ENCODE measurements at places on chromosomes 6 and 20.
A peak's percentile ranks its signal among the peaks of the same experiment; 100 is the strongest.

DNA sequence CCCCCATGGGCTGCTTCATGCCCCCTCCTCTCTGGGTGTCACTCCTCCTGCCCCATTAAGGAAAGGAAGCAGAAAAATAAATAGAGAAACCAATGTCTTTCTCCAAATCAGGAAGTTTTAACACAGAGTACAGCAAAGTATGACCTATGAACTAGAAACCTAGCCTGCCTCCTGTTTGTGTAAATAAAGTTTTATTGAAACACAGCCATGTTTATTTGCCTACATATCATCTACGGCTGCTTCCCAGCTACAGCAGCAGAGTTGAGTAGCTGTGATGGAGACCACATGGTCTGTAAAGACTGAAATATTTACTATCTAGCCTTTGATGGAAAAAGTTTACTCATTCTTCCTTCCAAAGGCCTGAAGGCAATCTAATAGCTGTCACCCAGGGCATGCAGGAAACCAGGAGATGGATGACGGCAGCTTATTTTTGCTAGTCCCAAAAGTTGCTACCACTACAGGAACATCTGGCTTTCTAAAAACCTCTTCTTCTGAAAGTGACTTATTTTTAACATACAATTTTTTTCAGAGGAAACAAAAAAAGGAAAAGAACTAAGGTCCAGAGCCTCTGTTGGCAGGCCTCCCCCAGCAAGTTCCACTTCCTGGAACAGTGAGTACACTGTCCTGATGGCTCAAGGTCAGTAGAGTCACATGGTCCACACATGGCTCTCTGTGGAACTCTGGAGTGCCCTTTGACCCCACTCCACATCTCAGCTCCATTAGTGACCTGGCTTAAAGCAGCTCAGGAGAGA, 287.8 kb downstream of the PTPRT start:
- no peak for DNase-seq

- DNase-seq: no peak
Measured at GRCh38 chr20:36519012-36519719, 22.2 kb upstream of the MYL9 start.

DNA sequence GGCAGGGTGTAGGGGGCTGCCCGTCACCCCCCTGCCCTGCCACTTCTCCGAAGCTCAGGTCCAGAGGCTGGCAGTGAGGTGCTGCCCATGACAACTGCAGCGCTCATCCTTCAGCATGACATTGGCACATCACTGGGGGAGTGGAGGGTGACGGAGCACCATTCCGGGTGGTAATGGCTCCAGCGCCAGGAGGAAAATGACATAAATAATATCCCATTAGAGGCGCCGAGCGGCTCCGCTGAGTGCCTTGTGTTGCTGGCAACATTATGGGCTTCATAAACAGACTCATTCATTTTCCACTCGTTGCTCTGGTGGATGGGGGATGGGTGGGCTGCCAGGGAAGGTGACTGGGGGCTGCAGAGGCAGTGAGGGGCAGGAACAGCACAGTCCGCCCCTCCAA, 56.9 kb upstream of the CTNNBL1 start:
- no peak for DNase-seq

GRCh38 chr6:163565140-163565539, 150.6 kb downstream of the QKI start:
- DNase-seq: no peak

DNA sequence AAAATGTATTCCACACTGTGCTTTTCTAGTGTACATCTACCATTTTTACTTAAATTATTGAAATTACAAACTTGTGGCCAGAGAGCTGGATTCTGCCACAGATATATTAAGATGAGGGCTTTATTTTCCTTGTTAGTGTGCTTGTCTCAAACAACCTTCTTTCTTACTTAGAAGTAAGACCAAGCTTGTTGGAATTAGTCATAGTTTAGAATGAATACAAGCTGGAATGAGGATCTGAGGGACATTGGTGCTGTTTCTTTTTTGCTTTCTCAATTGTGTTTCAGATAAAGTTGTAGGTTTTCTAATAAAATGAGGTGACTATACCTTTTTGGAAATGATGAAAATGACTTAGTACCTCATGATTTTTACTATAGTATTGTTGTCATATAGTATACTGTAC, 40.3 kb downstream of the UBR2 start:
- DNase-seq: no peak

GRCh38 chr6:22237526-22237925, 59.3 kb downstream of the PRL start:
- DNase-seq: no peak

GRCh38 chr6:48078120-48078519, 32.9 kb downstream of the PTCHD4 start:
- no peak for DNase-seq

DNA sequence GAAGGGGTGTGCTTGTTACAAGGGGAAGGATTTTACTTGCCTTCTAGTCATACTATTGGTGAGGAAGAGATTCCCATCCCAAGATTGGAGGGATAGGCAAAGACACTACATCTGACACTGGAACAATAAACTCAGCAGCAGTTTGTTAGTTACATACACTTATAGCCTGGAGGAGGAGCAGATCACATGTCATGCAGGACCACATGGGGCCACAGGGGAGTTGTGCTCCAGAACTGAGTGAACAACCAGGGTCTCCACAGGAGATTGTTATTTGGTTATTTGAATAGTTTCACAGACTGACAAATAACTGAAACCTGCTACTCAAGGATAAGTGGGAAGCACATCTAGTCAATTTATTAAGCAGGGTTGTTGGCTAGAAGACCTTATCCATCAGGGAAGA, 559.4 kb upstream of the MANEA start:
- no peak for DNase-seq

GRCh38 chr20:41609474-41609873, 8.7 kb downstream of the CHD6 start:
- no peak for DNase-seq

DNA sequence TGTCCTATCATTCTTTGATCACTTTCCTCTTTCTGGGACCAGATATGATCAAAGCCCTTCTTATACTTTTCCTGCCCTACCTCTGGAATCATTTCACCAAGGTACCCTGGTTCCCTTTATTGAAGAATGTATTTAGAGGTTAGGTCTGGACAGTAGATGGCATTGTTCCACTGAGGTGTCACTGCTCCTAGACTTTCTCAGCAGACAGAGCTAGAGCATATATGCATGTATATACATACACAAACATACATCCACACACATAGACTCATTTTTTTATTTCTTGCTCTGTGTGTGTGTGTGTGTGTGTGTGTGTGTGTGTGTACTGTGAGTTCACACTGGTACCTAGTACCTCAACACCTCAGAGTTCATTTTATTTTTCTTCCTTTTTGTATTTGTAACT, 40.9 kb downstream of the PTPRA start:
- no peak for DNase-seq

- no peak for DNase-seq
Measured at GRCh38 chr20:48278961-48279481, 493.7 kb upstream of the SULF2 start.

DNA sequence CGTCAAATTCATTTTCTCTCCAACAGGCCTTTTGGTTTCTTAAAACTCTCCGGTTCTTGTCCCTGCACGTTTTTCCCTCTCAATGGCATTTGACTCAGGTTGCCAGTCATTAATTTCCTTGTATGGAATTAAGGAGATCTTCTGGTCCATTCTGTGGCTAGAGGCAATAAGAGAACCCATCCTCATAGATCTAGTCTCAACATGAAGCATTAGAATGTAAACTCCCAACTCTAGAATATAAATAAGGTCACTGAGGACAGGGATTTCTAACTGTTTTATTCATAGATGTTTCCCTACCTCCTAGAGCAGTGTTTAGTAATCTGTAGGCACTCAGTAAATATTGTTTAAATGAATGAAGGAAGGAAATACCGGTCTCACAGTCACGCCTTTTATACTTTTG, 185.2 kb upstream of the FLRT3 start:
- no peak for DNase-seq

DNA sequence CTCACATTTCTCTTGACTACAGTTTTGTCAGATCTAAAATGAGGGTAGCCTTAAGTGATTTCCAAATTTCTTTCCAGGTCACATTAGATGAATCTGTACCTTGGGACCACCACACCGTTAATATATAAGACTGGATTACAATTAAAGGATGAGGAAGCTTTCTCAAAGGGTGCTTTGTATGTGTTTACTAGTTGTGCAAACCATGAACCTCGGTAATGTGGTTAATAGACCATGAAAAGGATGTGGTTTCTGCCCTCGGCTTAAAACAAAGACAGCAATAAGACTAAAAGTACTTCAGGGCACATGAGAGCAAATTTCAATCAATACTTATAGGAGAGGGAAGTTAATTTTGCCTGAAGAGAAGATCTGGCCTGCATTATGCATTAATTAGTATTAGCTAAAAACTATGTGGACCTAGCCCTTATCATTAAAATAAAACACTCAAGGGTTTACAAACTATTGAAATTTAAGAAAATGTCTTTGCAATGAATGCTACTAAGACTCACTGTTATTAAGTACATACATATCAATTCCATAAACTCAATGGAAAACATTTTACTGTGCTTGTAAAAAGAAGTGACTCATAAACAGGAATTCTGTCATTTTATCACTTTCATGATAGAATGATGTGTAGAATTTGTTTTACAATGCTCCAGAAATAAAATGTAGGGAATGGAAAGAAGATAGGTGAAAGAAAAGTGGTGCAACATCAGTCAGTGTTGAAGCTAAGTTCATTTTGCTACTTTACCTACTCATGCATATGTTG, 936 bp upstream of the TMX4 start:
- DNase-seq: peak; percentile 18

DNA sequence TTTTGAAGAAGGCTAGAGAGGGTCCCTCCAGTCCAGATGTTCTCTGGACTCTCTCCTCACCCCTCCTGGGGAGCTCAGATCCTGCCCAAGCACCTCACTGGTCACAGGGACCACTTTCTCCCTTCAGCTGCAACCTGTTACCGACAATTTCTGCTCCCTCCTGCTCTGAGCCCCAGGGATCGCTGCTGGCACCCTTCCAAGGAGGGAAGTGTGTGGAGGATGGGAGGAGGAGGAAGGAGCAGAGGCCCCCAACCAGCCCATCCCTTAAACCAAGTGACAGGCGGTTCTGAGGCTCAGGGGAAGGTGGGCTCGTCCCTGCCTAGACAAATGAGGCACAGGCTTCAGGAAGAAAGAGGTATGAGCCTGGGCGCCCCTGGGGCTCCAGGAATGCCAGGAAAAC, 13.9 kb downstream of the PMEPA1 start:
- no peak for DNase-seq

DNA sequence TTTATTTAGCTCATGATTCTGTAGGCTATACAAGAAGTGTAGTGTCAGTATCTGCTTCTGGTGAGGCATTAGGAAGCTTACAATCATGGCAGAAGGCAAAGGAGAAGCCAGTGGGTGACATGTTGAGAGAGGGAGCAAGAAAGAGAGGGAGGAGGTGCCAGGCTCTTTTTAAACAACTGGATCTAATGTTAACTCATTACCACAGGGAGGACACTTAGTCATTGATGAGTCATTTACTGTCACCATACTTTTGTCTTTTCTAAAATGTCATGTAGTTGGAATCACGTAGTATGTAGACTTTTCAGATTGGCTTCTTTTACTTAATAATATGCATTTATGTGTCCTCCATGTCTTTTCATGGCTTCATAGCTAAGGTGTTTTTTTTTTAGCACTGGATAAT, 58.1 kb downstream of the NUS1 start:
- DNase-seq: no peak

- DNase-seq: no peak
Measured at GRCh38 chr6:9224539-9224938, 789.2 kb upstream of the SLC35B3 start.

GRCh38 chr6:17987697-17988421, 424 bp upstream of the KIF13A start:
- peak; percentile 15 for DNase-seq

DNA sequence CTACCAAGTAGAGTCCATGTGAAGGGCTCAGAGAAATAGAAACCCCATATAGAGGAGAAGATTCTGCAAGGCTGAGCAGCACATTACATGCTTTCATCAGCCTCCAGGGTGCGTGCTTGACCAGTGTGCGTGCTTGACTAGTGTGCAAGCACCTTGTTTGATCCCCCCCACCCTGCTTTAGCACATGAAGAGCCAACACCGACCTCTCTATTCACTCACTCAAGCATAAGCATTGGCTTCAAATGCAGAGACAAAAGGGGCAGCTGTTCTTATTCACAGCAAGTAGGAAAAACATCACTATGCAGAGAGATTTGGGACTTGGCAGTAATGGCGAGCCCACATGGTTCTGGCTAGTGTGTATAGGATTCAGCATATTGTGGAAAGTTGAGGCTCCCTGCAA, 278.7 kb upstream of the RNF217 start:
- DNase-seq: no peak

DNA sequence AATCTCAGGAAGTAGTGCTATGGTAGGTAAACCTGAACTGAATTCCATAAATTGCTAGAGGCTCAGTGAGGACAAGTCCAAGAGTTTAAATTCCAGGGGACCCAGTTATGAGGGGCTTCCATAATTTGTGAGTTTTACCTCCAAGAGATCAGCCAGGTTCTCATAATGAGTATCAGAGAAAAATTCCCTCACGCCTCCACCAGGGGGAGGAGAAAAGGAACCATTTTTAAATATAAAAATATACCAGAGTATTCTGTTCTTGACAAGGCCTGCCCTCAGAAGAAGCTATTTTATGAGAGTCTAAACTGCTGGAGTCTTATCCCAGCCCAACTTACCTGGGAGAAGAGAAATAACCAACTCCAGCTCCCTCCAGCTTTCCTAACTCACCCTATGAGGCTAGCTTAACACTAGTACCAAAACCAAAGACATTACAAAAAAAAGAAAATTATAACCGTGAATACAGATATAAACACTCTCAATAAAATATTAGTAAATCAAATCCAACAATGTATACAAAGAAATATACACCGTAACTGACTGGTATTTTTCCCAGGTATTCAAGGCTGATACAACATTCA, 158.7 kb downstream of the TFAP2A start:
- no peak for DNase-seq

- DNase-seq: no peak
Measured at GRCh38 chr20:51001430-51002265, 21.3 kb downstream of the KCNG1 start.

DNA sequence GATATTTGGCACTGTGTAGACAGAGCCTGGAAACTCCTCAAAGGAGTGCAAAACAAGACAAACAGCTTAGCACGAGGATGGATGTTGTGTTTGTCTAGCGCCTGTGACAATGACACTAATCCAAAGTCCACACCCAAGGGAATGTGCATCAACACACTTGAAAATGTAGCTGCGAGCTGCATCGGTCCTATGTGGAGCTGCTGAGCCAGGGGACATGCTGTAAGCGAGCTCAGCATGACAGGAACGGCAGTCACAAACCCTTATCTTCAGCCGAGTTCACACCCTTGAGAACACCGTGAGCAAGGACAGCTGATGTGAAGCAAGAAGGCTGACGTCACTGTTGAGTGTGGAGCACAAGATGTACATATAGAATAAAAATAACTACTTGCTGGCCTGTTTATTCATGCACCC, 684.3 kb downstream of the QKI start:
- DNase-seq: no peak

Measured in T-helper 1 cell (primary cell).